ENCODE measurements at places on chromosomes 6 and 20.

- peak overlapping the region; percentile 96 for H3K27ac ChIP-seq
- H3K4me1 ChIP-seq: peaks cover 39% of the 10 kb centered on the region
- peak overlapping the region; percentile 87 for H3K4me3 ChIP-seq
- peaks cover 12% of the 10 kb centered on the region for H3K36me3 ChIP-seq
These were observed 107.7 kb downstream of the HFE start for GRCh38 chr6:26194816-26195375.

DNA sequence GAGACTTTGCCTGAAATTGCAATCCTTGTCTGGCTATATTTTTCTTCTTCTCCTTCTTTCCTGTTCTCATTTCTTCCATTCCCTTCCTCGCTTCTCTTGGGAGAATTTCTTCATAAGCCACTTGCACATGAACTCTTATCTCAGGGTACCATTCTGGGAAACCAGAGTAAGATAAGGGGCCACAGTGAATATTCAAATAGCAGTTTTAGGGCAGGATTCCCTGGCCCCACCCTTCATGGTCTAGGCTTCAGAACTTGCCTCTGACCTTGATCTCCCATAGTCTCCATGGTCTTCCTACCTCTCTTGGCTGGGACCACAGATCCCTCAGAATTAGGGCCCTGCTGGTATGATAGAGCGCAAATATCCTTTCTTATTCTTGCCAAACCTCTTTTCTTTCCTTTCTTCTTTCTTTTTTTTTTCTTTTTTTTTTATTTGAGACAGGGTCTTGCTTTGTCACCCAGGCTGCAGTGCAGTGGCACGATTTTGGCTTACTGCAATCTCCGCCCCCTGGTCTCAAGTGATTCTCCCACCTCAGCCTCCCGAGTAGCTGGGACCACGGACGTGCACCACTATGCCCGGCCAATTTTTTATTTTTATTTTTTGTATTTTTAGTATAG lies 123.0 kb upstream of the CITED2 start:
- H3K4me3 ChIP-seq: no peak overlapping the region
- H3K4me1 ChIP-seq: no peaks in the 10 kb centered on the region
- no peak for DNase-seq
- no peak overlapping the region for H3K27ac ChIP-seq
- H3K36me3 ChIP-seq: no peaks in the 10 kb centered on the region

DNA sequence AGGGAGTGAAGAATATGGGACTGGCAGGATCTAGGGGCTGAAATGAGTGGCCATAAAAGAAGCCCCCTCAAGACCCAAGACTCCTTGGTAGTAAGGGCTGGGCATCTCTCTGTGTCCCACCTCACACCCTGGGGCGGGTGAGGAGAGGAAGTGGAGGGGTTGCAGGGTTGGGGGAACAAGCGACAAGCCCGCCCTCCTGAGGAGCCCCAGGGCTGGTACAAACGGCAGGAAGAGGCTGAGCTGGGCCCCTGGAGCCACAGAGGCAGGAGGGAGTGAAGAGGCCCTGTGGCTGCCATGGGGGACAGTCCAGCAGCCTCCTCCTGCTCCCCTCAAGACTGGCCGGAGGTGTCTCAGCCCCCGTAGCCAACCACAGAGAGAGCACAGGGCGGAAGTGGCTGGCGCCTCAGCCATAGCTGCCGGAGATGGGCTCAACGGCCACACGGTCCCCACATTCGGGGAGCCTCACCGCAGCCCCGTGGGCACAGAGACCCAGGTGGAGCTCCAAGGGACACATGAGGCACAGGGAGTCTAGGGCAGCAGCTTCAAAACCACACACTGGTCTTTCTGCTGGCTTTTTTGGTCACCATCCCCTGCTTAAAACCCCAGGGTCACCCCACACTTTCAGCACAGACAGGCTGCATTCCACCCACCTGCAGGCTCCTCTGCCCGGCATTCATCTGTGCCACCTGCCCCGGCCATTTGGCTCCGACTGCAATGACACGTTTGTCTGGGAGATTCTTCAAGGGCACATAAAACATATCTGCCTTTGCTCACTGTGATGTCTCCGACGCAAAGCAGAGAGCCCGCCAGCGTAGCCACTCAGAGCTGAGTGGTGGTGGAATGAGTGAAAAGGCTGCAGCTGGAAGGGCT lies 524 bp downstream of the C20orf203 start:
- no peaks in the 10 kb centered on the region for H3K27me3 ChIP-seq
- peaks cover 29% of the 10 kb centered on the region for H3K4me1 ChIP-seq
- peak overlapping the region; percentile 87 for H3K27ac ChIP-seq
- H3K36me3 ChIP-seq: no peaks in the 10 kb centered on the region

DNA sequence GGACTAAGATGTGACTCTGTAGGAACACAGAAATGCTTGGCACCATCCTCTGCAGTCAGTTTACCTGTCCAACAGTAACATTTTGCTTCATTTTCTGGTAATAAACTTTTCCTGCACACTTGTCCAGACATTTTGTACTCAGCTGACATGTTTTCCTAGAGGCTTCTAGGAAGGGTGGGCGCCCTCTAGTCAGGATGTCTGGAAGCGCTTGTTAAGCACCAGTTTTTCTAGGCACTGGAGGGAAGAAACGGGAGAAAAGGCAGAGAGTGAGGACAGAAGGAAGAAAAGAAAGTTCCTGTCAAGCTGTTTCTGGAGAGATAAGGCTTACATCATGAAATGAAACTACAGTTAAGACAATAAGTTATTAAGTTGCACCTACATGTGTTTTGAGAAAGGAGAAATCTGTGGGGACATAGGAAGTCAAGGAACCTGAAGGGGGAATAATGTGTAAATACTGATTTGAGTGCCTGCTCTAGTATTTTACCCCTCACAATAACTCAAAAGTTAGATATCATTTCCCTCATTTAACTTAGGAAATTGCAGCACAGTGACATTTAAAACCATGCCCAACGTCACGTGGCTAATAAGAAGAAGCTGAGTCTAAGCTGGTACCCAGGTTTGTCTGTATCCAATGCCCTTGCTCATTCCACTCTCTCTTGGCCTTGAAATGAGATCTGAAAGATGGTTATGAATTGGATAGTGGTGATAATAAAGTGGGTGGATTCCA lies 42.7 kb upstream of the TNFRSF21 start:
- peaks cover 7% of the 10 kb centered on the region for H3K27me3 ChIP-seq
- H3K36me3 ChIP-seq: no peaks in the 10 kb centered on the region
- peaks cover 1% of the 10 kb centered on the region for H3K4me1 ChIP-seq
- no peak overlapping the region for H3K4me3 ChIP-seq
- H3K27ac ChIP-seq: no peak overlapping the region
- no peak for DNase-seq

DNA sequence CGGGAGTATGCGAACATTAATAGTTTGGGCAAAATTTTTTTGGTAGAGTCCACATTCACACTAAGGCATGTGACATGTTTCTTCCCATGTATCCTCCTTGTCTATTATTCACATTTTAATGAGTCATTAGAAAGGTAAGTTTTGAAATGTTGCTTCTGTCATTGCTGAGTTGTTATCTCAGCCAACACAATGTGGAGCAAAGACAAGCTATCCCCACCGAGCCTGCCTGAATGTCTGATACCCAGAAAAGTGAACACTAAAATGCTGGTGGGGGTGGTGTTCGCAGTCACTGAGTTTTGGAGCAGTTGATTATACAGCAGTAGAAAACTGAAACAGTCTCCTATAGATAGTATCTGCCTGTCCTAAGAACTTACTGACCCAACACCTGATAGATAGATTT lies 68.3 kb upstream of the ASF1A start:
- DNase-seq: no peak
- H3K27ac ChIP-seq: no peak overlapping the region
- peaks cover 5% of the 10 kb centered on the region for H3K4me1 ChIP-seq
- H3K27me3 ChIP-seq: no peaks in the 10 kb centered on the region

GRCh38 chr6:7171119-7171518 lies 63.4 kb downstream of the RREB1 start:
- no peak overlapping the region for H3K27ac ChIP-seq
- H3K36me3 ChIP-seq: peaks cover 2% of the 10 kb centered on the region
- no peak overlapping the region for H3K4me3 ChIP-seq
- no peaks in the 10 kb centered on the region for H3K27me3 ChIP-seq
- peaks cover 7% of the 10 kb centered on the region for H3K4me1 ChIP-seq

DNA sequence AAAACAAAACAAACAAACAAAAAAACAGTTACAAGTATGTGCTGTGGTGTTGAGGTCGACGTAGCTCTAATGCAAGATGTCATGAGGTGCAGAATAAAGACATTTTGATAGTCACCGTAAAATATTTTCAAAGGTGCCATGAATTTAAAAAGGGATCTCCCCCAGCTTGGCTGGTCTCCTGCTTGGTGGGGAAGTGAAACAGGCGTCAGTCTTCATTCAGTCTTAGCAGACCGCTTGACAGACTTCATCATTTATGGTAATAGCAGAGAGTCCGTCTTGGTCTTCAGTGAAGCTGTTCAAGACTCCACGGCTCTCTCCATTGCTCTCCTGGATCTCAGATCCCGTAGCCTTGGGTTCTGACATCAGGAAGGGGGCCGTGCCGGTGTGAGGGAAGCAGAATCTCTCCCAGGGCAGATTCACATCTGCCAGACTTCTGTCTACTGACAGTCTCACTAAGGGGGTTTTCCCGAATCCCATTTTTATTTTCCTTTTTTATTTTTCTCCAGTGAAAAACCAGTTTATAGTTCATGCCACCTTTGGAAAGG lies 1.6 kb downstream of the SLC24A3 start:
- peaks cover 56% of the 10 kb centered on the region for H3K27me3 ChIP-seq
- H3K4me1 ChIP-seq: peaks cover 1% of the 10 kb centered on the region
- no peaks in the 10 kb centered on the region for H3K36me3 ChIP-seq
- H3K27ac ChIP-seq: no peak overlapping the region
- no peak for DNase-seq
- H3K4me3 ChIP-seq: no peak overlapping the region

- no peak for DNase-seq
- no peak overlapping the region for H3K27ac ChIP-seq
- peaks cover 3% of the 10 kb centered on the region for H3K4me1 ChIP-seq
- no peaks in the 10 kb centered on the region for H3K36me3 ChIP-seq
- H3K27me3 ChIP-seq: peaks cover 34% of the 10 kb centered on the region
These were observed 532 bp upstream of the NKAIN4 start for GRCh38 chr20:63254606-63255384.

GRCh38 chr6:131317516-131317915 lies 182.2 kb downstream of the AKAP7 start:
- no peak overlapping the region for H3K27ac ChIP-seq
- peaks cover 21% of the 10 kb centered on the region for H3K36me3 ChIP-seq
- H3K4me1 ChIP-seq: peaks cover 5% of the 10 kb centered on the region
- H3K4me3 ChIP-seq: no peak overlapping the region

DNA sequence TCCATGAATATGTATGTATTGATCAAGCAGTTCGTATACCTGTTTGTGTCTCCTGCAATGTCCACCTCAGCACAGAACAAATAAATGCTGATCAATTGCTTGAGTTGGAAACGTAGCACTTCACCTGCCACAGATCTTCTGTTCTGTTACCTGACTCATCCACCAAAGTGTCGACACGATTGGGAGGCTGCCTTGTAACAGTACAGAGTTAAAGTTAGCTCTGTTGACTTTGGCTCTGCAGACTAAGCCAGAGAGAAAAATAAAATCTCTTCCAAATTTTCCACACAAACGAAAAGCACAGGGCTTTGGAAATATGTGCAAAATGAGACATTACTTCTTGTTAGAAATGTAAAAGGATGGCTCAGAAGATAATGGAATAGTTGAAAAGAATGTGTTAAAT lies 245.4 kb downstream of the NRN1 start:
- H3K36me3 ChIP-seq: peaks cover 4% of the 10 kb centered on the region
- H3K4me3 ChIP-seq: no peak overlapping the region
- H3K4me1 ChIP-seq: peaks cover 1% of the 10 kb centered on the region

DNA sequence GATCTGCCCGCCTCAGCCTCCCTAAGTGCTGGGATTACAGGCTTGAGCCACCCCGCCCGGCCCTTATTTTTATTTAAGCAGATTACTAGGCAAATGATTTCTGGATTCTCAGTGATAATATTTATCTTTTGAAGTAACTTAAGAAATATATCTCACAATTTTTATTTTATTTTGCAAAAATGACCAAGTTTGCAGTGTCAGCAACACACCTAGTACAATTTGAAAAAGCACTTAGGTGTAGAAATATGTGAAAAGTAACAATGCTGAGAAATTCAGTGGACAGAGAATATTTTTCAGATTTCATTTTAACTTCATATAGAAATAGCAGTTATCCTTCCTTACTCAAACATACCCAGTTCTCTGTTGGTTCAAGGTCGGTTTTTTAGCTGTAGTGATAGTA lies 78.9 kb upstream of the XRN2 start:
- H3K4me3 ChIP-seq: no peak overlapping the region
- no peak for DNase-seq
- peaks cover 2% of the 10 kb centered on the region for H3K4me1 ChIP-seq
- peaks cover 2% of the 10 kb centered on the region for H3K36me3 ChIP-seq
- no peaks in the 10 kb centered on the region for H3K27me3 ChIP-seq

DNA sequence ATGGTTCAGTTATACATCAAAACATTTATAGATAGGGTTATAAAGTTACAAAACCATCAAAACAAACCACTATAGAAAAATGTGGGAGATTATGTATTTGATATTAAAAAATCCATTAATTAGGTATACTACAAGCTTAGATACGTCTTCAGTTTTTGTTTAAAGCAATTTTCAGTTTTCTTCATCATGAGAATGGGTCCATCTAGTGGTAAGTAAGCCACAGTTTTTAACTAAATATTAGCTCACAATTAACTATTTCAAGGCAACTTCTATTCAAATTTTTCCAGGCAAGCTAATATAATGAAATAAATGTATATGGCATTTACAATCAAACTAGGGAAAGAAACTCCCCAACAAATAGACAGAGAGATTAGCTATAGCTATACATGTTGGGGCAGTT lies 44.4 kb downstream of the RNGTT start:
- DNase-seq: no peak
- H3K4me3 ChIP-seq: no peak overlapping the region

- H3K27me3 ChIP-seq: peaks cover 14% of the 10 kb centered on the region
- H3K4me1 ChIP-seq: peaks cover 18% of the 10 kb centered on the region
- H3K27ac ChIP-seq: peak within 1 kb of the TSS; percentile 91
- peak within 1 kb of the TSS; percentile 100 for H3K4me3 ChIP-seq
- DNase-seq: peak; percentile 95
These were observed at the start of gene CYB5R4 for GRCh38 chr6:83859410-83860358. Gene CYB5R4, plus strand, starts transcription at chr6:83859689. Its CDS starts 94 bp downstream, at chr6:83859783.

DNA sequence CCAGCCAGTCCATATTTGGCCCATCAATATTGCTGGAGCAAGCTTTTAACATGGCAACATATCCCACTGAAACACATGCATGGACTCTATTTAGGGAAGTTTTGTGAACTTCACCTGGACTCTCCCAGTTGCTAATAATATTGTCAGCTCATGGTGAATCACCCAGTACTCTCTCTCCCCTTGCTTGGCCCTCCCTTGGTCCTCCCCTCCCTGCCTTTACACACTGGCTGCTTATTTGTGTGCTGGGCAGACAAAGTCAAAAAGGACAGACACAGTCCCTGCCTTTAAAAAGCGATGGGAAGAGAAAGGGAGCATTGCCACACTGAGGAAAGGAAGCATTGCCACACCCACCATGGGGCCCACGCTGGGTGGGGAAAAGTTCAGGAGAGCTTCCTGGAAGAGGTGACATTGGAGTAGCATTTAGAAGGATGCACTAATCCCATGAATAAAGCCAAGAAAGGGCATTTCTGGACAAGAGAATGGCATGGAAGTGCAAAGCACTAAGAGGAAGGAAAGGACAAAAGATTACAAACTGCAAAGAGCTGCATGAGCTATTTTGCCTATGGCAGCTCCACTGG lies 143.4 kb upstream of the EXOC2 start:
- no peak for DNase-seq
- no peak overlapping the region for H3K4me3 ChIP-seq
- H3K36me3 ChIP-seq: peaks cover 3% of the 10 kb centered on the region
